Mammary epithelial cell (primary cell): ENCODE measurements at places on chromosomes 12 and 14.
A peak's percentile ranks its signal among the peaks of the same experiment; 100 is the strongest.

DNA sequence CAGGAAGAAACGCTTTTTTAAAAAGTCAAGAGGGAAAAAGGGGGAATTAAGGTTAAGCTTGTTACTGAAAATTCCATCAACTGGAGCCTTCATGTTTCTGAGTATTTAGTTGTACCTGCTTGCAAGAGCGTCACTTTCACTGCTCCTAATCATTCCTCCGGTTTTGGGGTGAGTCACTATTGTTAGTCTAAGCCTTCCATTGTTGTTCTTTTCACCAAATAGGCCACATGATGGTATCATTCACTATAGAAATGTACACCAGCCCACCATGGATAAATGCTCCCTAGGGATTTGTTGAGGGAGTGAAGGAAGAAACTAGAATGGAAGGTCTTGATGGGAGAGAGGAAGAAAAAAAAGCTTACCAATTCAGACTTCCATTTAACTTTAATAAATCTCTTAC lies 3.0 kb downstream of the IL22 start:
- peak; percentile 52 for DNase-seq

DNA sequence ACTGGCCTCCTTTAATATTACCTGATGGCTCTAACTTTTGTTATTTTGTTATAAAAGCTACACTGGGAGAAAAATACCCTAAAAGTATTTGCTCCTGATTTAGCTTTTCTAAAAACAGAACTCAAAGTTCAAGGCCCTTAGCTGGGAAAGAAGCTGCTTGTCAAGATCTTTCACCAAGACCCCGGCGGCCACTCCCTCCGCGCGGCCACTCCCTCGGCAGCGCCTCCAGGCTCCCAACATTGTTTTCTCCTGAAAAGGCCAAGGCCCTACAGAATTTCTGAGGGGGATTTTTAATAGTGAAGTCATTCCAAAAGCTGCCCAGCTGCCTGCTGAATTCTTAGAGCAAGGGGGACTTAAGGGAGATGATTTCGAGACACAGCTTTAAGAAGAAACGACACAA lies 96.4 kb downstream of the NTN4 start:
- DNase-seq = no peak

DNA sequence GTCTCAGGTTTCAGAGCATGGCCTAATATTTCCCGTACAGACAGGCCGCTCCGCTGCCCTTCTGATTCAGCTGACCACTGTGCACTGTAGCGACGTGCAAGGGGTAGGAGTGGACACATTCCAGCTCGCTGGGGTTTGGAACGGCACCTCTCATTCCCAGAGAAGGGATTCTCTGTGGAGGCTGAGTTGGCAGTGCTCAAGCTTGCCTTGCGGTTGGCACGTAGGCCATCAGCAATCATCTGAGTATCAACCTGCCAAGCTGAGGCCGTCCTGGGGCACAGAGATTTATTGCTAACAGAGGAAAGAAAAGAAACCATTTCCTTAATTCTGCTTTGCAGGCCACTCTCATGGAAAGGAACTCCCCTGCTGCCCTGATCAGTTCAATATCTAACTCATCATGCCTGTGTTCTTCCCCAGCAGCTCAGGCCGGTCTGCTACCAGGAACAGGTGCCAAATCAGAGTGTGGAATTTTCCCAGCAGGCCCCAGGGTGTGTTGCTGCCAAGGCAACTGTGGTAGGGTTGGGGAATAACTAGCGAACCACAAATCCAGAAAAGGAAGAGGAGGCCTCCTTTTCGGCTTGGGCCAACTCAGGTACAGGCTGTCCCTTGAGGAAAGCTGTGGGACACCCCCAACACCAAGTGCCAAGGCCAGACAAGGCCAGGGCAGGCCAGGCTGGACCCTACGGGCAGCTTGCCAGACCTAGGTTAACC lies 92.5 kb downstream of the SSPN start:
- peak; percentile 99 for DNase-seq

GRCh38 chr12:123391546-123392343 lies 7.8 kb downstream of the KMT5A start:
- DNase-seq = no peak

DNA sequence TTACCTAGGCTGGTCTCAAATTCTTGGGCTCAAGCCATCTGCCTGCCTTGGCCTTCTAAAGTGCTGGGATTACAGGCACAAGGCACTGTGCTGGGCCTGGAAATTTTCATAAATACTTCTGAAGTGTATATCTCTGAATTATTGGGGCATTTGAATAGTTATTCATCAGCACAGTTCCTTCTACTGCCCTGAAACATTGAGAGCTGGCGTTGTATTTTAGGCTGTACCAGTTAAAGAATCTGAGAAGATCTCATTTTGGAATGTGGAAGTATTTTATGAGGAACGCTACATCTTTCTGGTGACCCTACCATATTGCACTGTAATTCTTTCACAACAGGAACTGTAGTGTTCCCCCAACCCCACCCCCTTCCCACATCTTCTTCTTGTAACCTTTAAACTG lies 349.0 kb upstream of the RGS6 start:
- DNase-seq = no peak

GRCh38 chr12:93200291-93200917 lies 177.3 kb upstream of the NUDT4 start:
- DNase-seq = no peak

DNA sequence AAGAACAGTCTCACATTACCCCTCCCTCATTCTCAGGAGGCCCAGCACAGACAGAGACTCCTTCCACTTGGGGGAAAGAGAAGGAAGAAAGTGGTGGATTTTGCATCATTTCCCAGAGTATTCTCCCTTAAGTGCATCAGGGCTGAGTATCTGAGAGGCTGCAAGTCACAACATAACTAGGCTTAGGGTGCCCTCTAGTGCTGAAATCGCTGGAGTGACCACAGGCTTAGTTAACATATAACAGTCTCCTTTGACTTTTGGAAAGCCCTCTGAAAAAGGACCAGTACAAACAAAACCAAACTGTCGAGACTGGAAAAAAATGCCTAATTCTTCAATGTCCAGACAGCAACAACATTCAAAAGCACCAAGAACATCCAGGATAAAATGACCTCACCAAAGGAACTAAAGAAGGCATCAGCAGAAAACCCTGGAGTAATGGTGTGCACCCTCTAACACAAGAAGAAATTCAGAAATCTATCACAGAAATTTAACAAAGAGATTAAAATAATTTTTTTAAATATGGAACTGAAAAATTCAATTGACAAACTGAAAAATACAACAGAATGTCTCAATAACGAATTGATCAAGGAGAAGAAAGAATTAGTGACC lies 412.3 kb downstream of the RPS29 start:
- DNase-seq = peak; percentile 43

GRCh38 chr14:93895023-93895604 lies 32.0 kb upstream of the FAM181A start:
- no peak for DNase-seq

DNA sequence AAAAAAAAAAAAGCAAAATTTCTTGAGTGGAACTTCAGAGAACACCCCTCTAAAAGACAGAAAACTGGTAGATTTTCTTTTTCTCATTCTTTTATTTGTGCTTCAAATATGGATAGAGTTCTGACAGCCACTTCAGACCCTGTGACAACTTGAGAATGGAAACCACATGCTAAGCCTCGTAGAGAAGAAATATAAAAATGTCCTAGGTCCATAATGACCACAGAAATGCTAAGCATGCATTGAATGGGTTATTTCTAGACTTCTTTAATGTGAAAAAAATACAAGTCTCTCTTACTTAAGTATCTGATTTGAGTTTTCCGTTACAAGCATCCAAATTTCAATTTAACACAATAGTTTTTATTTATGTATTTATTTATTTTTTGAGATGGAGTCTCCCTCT lies 28.3 kb upstream of the DIO2 start:
- no peak for DNase-seq

DNA sequence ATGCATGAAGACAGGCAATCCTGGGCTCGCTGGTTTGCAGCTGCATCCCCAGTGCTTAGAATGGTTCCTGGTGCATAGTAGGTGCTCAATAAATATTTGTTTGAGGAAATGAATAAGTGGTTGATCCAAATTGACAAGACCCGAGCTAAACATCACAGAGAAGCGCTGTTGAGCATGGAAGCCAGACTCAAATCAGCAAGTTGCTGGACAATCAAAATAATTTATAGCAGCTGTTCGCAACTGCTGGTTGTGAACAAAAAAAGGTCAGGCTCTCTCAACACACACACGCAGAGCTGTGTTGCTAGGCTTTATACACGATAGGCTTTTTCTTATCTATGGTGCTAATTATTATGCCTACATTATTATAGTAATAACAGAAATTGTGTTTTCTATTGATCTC lies 190.2 kb downstream of the TBX5 start:
- DNase-seq = no peak

- DNase-seq = peak; percentile 87
Measured at GRCh38 chr12:70645494-70646317, 8.5 kb upstream of the PTPRB start.

DNA sequence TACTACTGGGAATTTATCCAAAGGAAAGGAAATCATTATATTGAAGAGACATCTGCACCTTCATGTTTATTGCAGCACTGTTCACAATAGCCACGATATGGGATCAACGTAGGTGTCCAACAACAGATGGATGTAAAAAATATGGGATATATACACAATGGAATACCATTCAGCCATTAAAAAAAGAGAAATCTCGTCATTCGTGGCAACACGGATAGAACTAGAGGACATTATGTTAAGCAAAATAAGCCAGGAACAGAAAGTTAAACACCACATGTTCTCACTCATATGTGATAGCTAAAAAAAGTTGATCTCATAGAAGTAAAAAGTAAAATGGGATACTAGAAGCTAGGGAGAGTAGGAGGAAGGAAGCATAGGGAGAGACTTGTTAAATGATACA lies 82.9 kb upstream of the CLMN start:
- DNase-seq = no peak

DNA sequence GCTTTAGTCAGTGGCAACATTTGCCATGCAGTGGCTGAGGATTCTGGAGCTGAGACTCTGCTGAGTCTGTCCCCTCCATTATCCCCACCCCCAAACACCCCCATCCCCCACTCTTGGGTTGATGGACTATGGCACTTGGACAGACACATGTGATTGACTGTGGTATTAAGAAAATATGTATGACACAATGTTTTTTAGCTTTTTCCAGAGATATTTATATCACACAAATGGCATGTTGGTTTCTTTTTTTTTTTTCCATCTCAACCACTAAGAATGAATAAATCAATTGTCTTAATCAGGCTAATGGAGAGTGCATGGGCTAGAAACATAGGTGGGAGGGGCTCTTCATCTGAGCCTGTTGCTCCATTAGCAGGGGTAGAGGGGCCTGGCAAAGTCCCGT lies 30.7 kb upstream of the MAP1LC3B2 start:
- DNase-seq = no peak

DNA sequence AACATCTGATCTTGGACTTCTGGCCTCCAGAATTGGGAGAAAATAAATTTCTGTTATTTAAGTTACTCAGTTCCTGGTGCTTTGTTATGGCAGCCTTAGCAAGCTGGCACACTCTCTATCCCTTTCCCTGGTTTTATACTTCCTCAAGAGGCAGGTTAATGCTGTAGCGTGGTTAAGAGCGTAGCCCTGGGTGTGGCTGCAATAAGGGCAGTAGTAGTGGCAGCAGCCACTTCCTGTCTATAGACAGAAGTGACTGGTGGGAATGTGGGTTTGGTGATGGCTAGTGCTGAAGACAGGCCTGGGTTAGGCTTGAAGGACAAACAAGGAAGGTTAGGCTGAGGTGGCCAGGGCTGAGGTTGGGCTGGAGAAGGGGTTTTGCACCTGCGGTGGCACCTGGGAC lies 3.6 kb upstream of the LGALS3 start:
- no peak for DNase-seq

- peak; percentile 17 for DNase-seq
Measured at GRCh38 chr12:4379405-4379804, at the start of gene FGF23. Gene FGF23, minus strand, starts transcription at chr12:4379712. Its CDS starts 130 bp downstream, at chr12:4379582.

- DNase-seq = peak; percentile 61
Measured at GRCh38 chr12:94743174-94743573, 92.8 kb upstream of the TMCC3 start.

- no peak for DNase-seq
Measured at GRCh38 chr12:14187966-14188365, 177.5 kb upstream of the ATF7IP start.

GRCh38 chr14:29601616-29602015 lies 326.0 kb downstream of the PRKD1 start:
- no peak for DNase-seq
